ENCODE measurements at places on chromosomes 2 and 18. TPM values are rescaled to one million over a fixed set of nuclear protein-coding genes. Genes with fewer than 3 reads are reported as not detected.

DNA sequence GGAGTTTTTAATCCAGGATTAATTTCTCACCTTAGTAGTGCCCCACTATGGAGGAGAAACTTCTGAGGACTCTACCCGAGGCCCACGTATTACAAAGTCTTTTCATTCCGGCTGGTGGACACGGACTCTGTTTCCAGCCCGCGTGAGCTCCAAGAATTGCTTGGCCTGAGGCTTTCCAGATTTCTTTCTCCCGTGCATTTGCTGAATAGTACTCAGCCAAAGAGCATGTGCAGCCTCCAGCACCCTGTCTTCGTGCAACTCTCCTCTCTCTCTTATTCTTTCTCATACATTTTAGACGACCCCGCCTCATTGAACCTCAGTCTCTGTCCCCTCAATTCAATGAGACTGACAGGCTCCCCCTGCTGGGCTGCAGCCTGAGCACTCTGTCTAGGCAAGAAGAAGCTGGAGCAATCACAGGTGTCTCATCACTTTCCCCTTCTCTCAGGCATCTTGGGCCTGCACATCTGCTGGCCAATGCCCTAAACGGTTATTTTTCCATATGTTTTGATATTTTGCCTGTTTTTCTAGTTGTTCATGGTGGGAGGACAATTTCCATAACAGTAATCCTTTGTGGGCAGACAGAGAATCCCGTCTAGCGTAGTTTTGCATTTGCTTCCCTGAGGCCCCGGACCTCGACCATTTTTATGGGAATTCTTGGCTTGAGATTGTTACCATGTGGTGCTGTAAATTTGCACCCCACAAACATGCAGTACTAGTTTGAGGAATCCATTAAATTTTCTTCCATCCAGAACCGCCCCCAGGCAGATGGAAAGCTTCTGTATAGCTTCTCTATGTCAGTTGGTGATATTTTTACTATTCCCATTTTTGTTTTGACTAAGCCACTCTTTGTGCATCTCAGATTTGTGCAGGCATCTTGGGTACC is 50.1 kb upstream of the LPIN2 start:
- DNase-seq: peak; percentile 86

DNA sequence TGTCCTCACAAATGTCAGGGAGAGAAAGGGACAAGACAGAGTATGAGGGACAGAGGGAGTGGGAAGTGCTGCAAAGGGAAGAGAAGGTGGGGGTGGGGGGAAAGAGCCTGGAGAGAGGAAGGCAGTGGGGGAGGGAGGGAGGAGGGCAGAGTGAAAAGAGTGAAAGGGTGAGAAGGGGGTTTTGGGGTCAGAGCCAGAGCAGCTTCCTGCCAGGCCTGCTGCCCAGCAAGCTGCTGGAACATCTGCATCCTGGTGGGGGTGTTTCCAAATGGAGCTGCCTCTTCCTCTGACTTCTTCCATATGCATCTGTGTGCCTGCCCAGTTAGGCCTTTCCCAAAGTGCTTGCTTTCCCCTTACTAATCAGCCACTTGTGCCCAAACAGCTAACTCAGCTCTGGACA is 94.3 kb upstream of the CELF4 start:
- no peak for DNase-seq

DNA sequence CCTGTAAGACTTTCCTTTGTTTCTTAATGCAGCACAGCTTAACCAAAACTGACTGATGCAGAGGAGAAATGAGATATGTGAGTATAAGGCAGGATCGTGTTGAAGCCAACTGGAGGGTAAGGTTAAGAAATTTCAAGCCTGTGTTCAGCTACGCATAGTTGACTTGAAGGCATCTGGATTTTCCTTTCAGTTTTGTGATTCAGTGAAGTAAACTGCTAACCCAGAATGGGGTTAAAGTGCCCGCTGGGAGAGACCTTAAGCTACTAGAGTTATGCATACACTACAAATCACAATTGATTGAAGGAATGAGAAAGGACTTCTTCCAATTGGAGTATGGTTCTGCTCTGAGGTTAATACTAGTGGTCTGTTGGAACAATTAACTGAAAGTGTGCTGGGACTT is 22.6 kb downstream of the THSD7B start:
- no peak for DNase-seq

GRCh38 chr2:45728458-45728942 is 77.0 kb downstream of the PRKCE start:
- DNase-seq: no peak

- peak; percentile 80 for DNase-seq
Observed at GRCh38 chr18:79644006-79644665, 35.5 kb upstream of the CTDP1 start.

DNA sequence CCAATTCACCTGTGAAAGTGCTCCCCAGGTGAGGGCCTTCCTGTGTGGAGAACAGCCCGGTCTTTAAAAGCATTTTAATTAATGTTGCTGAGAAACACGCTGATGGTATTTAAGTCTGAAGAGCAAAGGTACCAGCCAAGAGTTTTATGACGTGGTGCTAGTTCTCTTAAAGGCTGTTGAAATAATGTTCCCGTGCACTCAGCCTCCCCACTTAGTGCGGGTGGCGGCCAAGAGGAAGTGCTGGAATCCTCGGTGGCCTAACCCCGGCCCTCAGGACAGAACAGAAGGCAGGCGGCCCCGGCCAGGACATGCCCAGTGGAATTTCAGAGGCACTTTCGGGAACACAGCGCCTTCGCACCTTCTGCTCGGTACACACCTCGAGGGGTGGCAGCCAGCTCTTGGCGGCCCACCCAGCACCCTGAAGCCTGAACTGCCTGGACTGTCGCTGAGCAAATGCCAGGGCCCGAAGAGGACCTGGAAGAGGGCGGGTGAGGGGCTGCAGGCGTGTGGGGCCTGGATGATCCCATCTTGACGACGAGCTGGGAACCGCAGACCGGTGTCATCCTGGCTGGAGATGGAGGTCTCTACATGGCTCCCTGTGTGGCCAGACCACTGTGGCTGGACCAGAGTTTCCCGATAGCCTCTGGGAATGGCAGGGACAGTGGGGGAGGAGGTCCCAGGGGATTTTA is 142.9 kb downstream of the ASB1 start:
- DNase-seq: no peak

- DNase-seq: no peak
Observed at GRCh38 chr2:10041711-10042110, 1.6 kb upstream of the KLF11 start.

DNA sequence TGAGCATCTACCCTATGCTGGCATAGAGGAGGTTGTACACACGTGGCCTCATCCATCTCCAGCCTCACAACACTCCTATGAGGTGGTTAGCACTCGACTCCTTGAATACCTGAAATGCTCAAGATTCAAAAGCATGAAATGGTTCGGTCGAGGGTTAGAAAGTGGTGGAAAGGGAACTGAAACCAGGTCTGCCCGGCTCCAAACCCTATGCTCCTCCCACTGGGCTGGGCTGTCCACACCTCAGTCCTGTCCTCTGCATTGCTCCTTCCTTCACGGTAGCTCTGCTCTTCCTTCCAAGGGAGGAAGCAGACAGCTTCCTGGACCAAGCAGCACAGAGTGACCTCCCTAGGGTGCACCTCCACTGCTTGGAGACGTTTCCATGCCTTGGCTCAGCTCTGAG is 565.2 kb upstream of the ID2 start:
- no peak for DNase-seq

GRCh38 chr2:10141736-10142639 is 19.4 kb downstream of the RRM2 start:
- peak; percentile 43 for DNase-seq

DNA sequence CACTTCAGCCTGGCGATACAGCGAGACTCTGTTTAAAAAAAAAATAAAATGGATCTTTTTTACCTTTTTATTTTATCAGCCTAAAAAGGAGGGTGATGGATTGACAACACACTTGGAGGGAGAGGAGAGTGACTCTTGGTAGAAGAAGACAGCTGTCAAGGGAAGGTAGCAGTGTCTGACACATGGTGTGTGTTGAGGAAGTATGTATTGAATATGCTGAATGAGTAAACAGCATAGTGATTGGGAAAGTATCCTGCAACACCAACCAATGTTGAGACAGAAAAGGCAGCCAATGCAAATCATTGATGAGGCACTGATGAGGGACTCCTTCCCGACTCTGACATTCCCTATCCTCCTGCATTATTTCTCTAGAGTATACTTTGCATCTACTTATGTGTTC is 306.4 kb downstream of the LPIN1 start:
- DNase-seq: no peak

- DNase-seq: no peak
Observed at GRCh38 chr2:194494401-194494800, 1162.6 kb upstream of the SLC39A10 start.

DNA sequence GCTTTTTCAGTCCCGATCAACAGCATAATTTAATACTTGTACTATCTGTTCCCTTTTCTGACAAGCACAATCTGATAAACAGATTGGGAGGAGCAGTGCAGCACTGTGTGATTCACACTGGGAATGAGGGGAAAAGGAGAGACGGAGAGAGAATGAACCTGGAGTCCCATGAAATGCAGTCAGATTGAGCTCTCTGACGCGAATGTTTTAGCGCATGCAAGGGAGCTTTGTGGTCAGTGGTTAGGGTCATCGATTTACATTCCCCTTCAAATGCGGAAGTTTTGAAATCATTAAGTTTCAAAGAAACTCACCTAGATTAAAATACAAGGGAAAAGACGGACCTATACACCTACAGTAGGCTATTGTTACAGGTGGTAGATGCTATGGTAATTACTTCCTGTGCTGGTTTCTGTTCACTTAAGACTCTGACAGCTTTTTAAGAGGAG is 99.6 kb downstream of the KCTD1 start:
- DNase-seq: no peak

GRCh38 chr18:34801774-34802173 is 91.7 kb downstream of the DTNA start:
- peak; percentile 25 for DNase-seq

- no peak for DNase-seq
Observed at GRCh38 chr2:49240608-49241007, 86.3 kb upstream of the FSHR start.

GRCh38 chr18:10081492-10081891 is 167.7 kb downstream of the VAPA start:
- no peak for DNase-seq

DNA sequence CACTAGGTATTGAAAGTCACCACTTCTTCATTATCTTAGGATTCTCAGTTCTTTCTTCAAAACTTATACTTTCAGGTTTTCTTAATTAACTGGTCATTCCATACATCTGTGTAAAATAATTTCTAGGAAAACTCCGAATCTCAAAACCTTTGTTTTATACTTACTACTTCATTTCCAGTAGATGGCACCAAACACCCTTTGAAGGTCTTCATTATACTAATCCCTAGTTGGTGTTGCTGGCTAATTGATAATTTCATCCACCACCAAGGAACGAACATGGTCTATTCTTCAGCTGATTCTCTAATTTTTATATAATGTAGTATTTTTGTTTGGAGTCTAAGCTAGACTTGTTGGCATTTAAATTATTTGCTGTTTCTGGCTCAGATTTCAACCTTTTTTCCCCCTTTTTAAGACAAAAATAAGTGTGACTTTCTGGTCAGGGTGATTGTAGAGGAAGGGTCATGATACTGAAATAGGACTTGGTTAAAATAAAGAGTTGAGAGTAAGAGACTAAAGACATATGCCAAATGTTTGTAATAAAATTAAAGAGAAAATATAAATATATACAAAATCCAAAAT is 2.8 kb upstream of the MXD1 start:
- no peak for DNase-seq

DNA sequence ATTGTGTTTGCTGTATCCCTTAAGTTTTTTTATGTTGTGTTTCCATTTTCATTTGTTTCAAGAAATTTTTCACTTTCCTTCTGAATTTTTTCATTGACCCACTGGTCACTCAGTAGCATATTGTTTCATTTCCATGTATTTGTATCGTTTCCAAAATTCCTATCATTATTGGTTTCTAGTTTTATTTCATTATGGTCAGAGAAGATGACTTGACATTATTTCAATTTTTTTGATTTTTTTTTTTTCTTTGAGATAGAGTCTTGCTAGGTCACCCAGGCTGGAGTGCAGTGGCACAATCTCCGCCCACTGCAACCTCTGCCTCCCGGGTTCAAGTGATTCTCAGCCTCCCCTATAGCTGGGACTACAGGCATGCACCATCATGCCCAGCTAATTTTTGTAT is 11.3 kb upstream of the CAB39 start:
- DNase-seq: no peak

GRCh38 chr2:174870787-174871186 is 106.5 kb upstream of the CHRNA1 start:
- DNase-seq: no peak

DNA sequence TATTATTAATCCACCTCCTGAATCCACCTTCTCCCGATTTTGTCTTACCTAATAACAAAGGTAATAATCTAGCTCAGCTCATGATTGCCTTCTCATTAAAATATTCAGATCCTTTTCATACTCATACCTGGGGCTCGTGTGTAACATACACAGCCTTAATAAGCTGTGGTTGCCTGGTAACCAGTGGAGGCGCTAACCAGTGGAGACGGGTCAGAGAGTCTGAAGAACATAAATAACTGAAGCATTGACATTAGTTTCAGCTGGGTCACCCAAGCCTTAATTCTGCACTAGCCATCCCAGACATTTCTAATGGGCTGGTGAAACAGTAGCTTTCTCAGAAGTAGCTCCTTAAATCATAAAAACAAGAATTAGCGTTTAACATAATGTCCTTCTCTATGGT is 14.8 kb upstream of the DTNA start:
- DNase-seq: no peak

- DNase-seq: no peak
Observed at GRCh38 chr2:143802242-143802641, 673.0 kb downstream of the ARHGAP15 start.

- DNase-seq: no peak
Observed at GRCh38 chr2:164103271-164103670, 367.5 kb upstream of the FIGN start.

DNA sequence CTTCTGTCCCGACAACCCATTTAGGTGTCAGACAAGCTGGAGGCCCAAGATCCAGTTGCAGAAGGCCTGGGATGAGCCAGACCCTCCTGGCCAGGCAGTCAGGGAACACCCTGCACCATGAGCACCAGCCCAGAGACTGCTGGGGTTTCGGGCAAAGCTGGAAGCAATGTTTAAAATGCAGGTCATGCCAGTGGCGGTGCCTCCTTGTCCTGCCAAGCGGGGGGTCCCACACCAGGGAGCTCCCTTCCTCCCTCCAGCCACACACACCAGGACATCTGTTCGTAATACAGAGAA is 230.2 kb downstream of the ATAD2B start:
- DNase-seq: no peak

- DNase-seq: no peak
Observed at GRCh38 chr18:26436176-26437051, 111.9 kb downstream of the KCTD1 start.

The POTEI gene
- not detected for total RNA-seq

The DNAH7 gene
- 0.07 TPM for total RNA-seq

The CHST9 gene
- not detected for total RNA-seq

All from activated CD4-positive, alpha-beta memory T cell treated with anti-CD3 and anti-CD28 coated beads for 36 hours (primary cell).